ENCODE measurements at places on chromosomes 2 and 18.

DNA sequence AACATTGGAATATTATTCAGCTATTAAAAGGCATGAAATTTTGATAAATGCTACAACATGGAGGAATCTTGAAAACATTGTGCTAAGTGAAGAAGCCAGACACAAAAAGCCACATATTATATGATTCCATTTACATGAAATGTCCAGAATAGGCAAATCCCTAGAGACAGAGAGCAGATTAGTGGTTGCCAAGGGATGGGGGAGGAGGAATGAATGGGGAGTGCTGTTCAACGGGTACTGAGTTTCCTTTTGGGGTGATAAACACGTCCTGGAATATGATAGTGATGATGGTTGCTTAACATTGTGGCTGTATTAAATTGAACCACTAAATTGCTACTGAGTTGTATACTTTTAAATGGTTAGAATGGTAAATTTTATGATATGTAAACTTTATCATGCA, 8.9 kb upstream of the TWSG1 start:
- H3K4me3 ChIP-seq: no peak overlapping the region
- H3K36me3 ChIP-seq: peaks cover 3% of the 10 kb centered on the region
- peaks cover 18% of the 10 kb centered on the region for H3K4me1 ChIP-seq
- no peak for DNase-seq

GRCh38 chr2:78701546-78701945, 324.0 kb upstream of the REG3G start:
- H3K4me3 ChIP-seq: no peak overlapping the region
- H3K27me3 ChIP-seq: no peaks in the 10 kb centered on the region
- H3K4me1 ChIP-seq: no peaks in the 10 kb centered on the region
- no peak for DNase-seq

DNA sequence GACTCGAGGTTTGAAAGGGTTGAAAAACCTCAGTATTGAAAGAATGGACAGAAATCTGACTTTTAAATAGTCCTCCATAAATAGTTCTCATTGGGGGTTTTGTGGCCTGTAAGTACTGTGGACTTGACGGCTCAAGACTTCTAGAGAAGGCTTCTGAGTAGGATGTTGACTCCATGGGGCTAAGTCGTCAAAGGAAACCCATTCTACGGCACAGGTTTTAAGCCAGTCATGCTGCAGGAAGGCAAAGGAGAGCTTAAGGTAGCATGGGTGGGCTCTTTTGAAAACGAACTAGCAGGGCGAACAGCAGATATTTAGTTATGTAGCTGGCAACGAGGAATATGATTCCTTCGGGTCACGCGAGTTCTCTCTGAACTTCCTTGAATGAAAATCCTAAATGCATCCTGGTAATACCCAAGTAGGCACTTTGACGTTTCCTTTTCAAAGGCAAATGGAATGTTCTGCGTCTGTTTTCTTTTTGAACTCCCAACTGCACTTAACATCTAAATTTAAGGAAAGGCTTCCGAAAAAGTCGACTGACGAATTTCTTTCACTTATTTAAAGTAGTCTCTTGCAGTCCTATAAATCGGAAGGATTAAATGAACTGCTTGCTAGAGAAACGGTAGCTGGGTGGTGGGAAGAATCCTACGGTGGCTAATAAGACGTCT, 1.1 kb upstream of the NEDD4L start:
- H3K4me1 ChIP-seq: peaks cover 17% of the 10 kb centered on the region
- DNase-seq: peak; percentile 36
- peak overlapping the region; percentile 95 for H3K4me3 ChIP-seq
- no peaks in the 10 kb centered on the region for H3K36me3 ChIP-seq
- no peak overlapping the region for H3K27ac ChIP-seq

- H3K36me3 ChIP-seq: no peaks in the 10 kb centered on the region
- H3K27me3 ChIP-seq: peaks cover 7% of the 10 kb centered on the region
- no peak for DNase-seq
These were observed 31.9 kb downstream of the PTPN18 start for GRCh38 chr2:130387804-130388203.

- no peaks in the 10 kb centered on the region for H3K36me3 ChIP-seq
- H3K27me3 ChIP-seq: no peaks in the 10 kb centered on the region
- no peak for DNase-seq
These were observed 5.3 kb upstream of the DLX1 start for GRCh38 chr2:172079838-172080640.

- H3K4me3 ChIP-seq: no peak overlapping the region
- no peak overlapping the region for H3K27ac ChIP-seq
- no peak for DNase-seq
These were observed 76.8 kb downstream of the PPP1R1C start for GRCh38 chr2:182062329-182062972.

DNA sequence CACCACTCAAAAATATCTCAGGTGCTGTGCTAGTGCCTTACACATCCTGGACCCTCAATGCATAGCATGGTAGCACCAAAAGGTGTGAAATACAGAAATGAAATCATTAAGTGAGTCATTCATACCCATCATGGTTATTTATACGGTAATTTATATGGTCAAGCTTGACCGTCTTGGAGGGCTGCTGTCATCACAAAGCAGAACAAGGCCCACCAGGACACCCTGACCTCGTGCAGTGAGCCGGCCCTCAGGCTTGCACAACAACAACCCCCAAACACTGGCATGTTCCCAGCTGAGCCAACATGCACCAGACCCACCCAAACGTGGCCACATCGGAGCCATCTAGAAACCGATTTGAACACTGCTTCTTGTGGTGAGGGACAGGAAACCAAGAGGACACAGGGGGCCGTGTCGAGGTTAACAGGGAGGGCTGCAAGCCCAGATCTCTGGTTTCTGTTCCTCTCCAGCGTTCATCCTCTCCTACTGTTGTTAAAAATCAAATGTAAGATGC, 378.5 kb upstream of the ID2 start:
- H3K4me1 ChIP-seq: peaks cover 43% of the 10 kb centered on the region
- H3K36me3 ChIP-seq: no peaks in the 10 kb centered on the region
- no peak for DNase-seq

GRCh38 chr2:143375384-143375880, 246.2 kb downstream of the ARHGAP15 start:
- no peaks in the 10 kb centered on the region for H3K4me1 ChIP-seq
- no peaks in the 10 kb centered on the region for H3K36me3 ChIP-seq

- no peaks in the 10 kb centered on the region for H3K27me3 ChIP-seq
- H3K36me3 ChIP-seq: no peaks in the 10 kb centered on the region
- peak; percentile 84 for DNase-seq
These were observed 19.6 kb upstream of the IL37 start for GRCh38 chr2:112891385-112891831.

DNA sequence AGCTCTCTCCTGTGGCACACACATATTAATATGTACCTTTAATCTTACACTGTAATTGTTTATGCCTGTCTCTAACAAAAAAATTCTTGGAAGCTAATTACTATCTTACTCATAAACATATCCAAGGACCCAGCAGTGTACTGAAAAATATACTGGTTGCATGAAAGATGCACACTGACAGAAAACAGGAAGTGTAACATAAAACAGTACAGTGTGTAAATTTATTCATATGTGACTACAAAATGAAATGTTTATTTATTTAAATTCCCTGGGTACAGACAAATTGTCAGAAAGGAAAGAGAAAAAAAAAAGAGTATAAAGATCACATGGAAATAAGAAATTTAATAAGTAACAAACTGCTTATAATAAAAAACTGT, 28.5 kb downstream of the TMEM131 start:
- peaks cover 7% of the 10 kb centered on the region for H3K4me1 ChIP-seq
- no peak overlapping the region for H3K4me3 ChIP-seq
- DNase-seq: no peak
- H3K27me3 ChIP-seq: no peaks in the 10 kb centered on the region
- no peaks in the 10 kb centered on the region for H3K36me3 ChIP-seq

DNA sequence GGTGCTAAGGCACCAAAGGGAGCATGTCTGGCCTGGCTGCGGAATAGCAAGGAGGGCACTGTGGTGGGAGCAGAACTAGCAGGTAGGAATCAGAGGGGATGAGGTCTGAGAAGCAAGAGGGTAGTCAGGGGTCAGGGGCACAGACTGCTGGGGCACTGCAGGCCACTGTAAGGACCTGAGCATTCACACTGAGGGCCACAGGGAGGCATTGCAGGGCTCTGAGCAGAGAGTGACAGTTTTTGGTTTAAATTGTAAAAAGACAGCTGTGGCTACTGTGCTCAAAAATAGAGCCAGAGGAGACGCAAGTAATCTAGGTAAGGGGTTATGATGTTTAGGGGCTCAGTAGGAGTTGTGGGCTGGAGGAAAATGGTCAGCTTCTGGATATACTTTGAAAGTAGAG, 41.5 kb downstream of the ARHGAP25 start:
- no peak overlapping the region for H3K4me3 ChIP-seq
- no peak overlapping the region for H3K27ac ChIP-seq
- H3K4me1 ChIP-seq: no peaks in the 10 kb centered on the region
- no peaks in the 10 kb centered on the region for H3K36me3 ChIP-seq
- no peak for DNase-seq

- H3K27me3 ChIP-seq: no peaks in the 10 kb centered on the region
- no peak overlapping the region for H3K27ac ChIP-seq
- H3K36me3 ChIP-seq: no peaks in the 10 kb centered on the region
- H3K4me3 ChIP-seq: no peak overlapping the region
- no peak for DNase-seq
- no peaks in the 10 kb centered on the region for H3K4me1 ChIP-seq
These were observed 482.9 kb upstream of the HS6ST1 start for GRCh38 chr2:128801576-128801975.

DNA sequence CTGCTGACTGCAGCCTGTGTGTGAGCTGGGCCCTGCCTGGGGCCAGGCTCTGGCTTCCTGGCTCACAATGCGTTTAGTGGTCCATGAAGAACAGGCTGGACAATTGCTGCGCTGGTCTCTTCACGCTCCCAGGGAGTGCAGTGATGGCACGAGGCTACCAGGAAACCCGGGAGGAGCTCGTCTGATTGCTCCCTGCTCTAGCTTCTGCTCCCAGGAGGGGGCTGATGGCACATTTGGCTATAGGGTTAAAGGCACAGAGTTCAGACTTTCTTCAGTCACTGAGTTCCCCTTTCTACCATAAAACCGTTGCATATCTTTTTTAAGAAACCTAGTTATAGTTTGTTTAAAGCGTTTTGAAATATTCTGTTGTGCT, 60.1 kb downstream of the KCNF1 start:
- no peaks in the 10 kb centered on the region for H3K4me1 ChIP-seq
- H3K27me3 ChIP-seq: peaks cover 1% of the 10 kb centered on the region
- no peak for DNase-seq
- H3K4me3 ChIP-seq: no peak overlapping the region
- H3K36me3 ChIP-seq: no peaks in the 10 kb centered on the region
- no peak overlapping the region for H3K27ac ChIP-seq

GRCh38 chr2:181404472-181404871, 52.7 kb upstream of the ITGA4 start:
- no peak overlapping the region for H3K4me3 ChIP-seq
- DNase-seq: no peak
- H3K36me3 ChIP-seq: no peaks in the 10 kb centered on the region
- H3K4me1 ChIP-seq: no peaks in the 10 kb centered on the region
- H3K27me3 ChIP-seq: peaks cover 4% of the 10 kb centered on the region

GRCh38 chr2:20211860-20212458, 13.0 kb downstream of the SDC1 start:
- no peaks in the 10 kb centered on the region for H3K27me3 ChIP-seq
- no peak overlapping the region for H3K27ac ChIP-seq
- H3K4me1 ChIP-seq: peaks cover 21% of the 10 kb centered on the region
- peaks cover 10% of the 10 kb centered on the region for H3K36me3 ChIP-seq

GRCh38 chr18:74836296-74837139, 238.8 kb downstream of the ZNF407 start:
- no peak overlapping the region for H3K4me3 ChIP-seq
- H3K27me3 ChIP-seq: no peaks in the 10 kb centered on the region
- peaks cover 49% of the 10 kb centered on the region for H3K4me1 ChIP-seq
- no peaks in the 10 kb centered on the region for H3K36me3 ChIP-seq
- no peak overlapping the region for H3K27ac ChIP-seq
- peak; percentile 57 for DNase-seq

GRCh38 chr18:25780105-25780504, 310.3 kb downstream of the SS18 start:
- no peaks in the 10 kb centered on the region for H3K4me1 ChIP-seq
- no peak overlapping the region for H3K27ac ChIP-seq
- peaks cover 26% of the 10 kb centered on the region for H3K27me3 ChIP-seq
- no peak for DNase-seq
- no peak overlapping the region for H3K4me3 ChIP-seq

- no peak overlapping the region for H3K4me3 ChIP-seq
- peak; percentile 53 for DNase-seq
- H3K36me3 ChIP-seq: no peaks in the 10 kb centered on the region
- peaks cover 21% of the 10 kb centered on the region for H3K4me1 ChIP-seq
- H3K27ac ChIP-seq: no peak overlapping the region
These were observed 56.1 kb upstream of the TANK start for GRCh38 chr2:161104054-161104553.

DNA sequence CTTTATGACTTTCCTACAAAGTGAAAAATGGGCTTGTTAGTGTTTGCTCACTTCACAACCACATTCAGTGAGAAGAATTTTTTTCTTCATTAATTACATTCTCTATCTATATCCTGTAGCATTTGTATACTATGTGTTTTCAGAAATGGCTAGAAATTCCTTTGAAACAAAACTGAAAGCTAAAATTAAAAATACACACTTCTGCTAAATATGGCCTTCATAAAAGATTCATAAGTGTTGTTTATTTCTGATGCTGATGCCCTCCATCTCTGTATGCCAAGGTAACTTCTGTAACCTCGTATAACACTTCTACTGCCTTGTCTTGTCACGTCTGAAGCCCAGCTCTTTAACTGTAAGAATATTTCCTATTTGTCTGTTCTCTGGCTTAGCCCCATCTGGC, 59.8 kb downstream of the PMAIP1 start:
- H3K36me3 ChIP-seq: no peaks in the 10 kb centered on the region
- no peak overlapping the region for H3K4me3 ChIP-seq
- no peaks in the 10 kb centered on the region for H3K27me3 ChIP-seq
- peaks cover 18% of the 10 kb centered on the region for H3K4me1 ChIP-seq
- H3K27ac ChIP-seq: no peak overlapping the region

GRCh38 chr2:236254001-236254400, 10.2 kb downstream of the ASB18 start:
- no peak overlapping the region for H3K4me3 ChIP-seq
- no peak overlapping the region for H3K27ac ChIP-seq

DNA sequence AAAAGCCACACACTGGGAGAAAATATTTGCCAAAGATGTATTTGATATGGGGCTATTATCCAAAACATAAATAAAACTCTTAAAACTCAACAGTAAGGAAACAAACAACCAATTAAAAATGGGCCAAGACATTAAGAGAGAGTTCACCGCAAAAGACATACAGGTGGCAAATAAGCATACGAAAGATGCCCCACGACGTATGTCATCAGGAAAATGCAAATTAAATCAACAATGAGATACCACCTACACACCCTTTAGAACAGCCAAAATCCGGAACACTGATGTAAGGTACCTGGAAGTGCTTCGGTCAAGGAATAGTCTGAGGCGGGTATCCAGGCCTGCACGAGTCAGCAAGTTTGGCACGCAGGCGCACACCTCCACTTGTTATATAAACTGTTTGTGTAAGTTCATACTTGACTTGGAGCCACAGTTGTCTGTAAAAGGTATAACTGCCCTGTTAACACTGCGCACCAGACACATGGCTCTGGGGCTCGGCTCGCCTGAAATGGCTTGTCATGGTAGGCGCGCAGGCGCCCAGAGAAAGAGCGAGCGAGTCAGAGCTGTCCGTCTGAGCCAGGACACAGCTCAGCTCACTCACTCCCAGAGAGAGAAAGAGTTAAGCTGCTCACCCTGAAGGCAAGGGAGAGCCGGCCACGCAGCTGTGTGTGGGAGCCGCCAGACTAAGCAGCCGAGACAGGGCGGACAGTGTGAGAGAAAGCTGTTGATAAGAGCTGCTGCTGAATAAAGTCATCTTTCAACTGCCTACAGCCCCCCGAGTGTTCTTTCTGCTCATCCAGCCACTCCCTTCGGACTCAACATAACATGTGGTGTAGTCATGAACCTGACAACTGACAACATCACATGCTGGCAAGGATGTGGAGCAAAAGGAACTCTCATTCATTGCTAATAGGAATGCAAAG, 87.3 kb downstream of the HNRNPLL start:
- peak overlapping the region; percentile 50 for H3K4me3 ChIP-seq
- peak overlapping the region; percentile 84 for H3K27ac ChIP-seq
